ENCODE measurements at places on chromosomes 4 and X.

- peak; percentile 78 for DNase-seq
These were observed 119.5 kb upstream of the LIMCH1 start for GRCh38 chr4:41418444-41418843.

GRCh38 chrX:43860646-43861370, 21.4 kb downstream of the MAOB start:
- no peak for DNase-seq

DNA sequence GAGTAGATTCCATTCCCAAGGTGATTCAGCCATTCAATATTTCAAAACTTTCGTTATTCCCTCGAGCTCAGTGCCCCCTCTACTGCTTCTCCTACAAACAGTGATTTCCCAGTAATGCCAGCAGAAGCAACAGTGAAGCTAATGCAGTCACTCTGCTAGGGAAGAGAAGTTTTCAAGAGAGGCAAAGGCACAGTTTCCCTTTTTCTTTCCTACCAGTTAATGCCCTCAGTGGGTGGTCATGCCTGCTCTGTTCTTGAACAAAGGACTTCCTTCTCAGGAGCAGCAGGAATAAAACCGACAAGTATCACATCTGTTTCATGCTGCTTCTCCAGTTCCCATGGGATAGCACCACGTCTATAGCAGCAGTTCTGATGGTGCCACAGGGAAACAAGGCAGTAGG, 317.2 kb downstream of the TENM3 start:
- DNase-seq: no peak

- DNase-seq: no peak
These were observed 115.8 kb downstream of the CORIN start for GRCh38 chr4:47721892-47722575.

DNA sequence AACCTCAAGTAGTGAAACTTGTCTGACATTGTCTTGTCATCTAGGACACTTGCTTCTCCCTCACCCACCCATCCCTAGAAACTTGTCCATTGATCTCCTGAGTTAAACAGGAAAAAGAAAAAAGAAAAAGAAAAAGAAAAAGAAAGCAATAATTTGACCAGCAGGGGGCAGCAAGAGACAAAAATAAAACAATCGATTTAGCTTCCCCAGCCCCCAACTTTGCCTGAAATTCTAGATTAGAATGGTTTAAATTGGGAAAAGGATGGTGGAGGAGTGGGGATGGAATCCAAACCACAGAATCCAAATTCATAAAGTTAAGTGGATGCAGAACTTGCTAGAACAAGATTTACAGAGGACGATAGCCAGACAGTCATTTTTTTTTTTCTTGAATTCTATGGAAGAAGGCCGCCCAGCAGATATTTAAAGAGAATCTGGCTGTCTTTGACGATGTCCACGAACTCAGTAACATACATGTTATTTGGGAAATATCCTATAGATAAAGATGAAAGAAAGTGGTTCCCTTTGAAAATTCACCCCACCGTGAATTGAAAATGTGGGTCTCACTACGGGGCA, 282.9 kb downstream of the USP46 start:
- DNase-seq: peak; percentile 26

DNA sequence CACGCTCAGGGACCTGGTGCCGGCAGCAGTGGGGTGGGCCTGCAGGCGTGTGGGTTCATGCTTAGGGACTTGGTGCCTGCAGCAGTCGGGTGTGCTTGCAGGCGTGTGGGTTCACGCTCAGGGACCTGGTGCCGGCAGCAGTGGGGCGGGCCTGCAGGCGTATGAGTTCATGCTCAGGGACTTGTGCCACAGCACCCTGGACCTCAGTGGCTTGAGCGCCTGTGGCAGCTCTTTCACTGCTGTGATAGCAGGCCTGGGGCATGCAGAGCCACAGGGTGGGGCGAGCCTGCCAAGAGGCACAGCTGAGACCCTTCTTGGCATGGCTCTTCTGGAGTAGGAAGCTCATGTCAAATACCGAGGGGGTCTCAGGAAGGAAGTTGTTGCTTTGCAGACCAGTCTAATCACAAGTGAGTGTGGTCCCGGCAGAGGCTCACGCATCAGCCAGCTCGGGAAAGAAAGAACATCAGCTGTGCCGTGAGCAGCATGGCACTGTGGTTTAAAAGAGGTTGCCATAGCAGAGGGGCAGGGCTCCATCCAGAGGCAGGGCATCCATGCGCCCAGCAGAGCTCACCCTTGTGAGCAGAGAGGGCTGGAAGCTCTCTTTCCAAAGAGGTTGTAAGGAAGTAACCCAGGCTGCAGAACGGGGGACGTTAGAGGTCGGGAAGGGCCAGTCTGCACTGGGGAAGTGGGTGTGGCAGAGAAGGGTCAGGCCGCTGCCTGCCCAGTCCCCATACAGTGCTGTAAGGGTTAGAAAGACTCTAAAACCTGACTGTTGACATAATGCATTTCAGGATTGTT, 21.1 kb downstream of the PIGG start:
- DNase-seq: no peak

DNA sequence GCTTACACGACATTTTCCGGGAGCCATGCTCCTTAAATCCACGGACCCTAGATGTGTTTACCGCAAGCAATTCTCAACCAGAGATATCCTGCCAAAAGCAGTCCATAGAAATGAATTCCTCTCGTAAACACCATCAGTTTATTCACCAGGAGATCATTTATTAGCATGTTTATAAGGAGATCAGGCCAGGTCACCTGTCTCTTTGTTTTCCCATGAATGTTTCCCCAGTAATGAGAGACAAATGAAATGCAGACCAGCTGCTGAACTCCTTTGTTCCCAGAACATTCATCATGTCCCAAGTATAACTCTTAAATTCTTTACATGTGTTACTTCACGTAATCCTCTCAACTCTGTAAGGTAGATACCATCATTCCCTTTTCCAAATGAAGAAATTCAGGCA, 137.1 kb downstream of the DDX53 start:
- no peak for DNase-seq

DNA sequence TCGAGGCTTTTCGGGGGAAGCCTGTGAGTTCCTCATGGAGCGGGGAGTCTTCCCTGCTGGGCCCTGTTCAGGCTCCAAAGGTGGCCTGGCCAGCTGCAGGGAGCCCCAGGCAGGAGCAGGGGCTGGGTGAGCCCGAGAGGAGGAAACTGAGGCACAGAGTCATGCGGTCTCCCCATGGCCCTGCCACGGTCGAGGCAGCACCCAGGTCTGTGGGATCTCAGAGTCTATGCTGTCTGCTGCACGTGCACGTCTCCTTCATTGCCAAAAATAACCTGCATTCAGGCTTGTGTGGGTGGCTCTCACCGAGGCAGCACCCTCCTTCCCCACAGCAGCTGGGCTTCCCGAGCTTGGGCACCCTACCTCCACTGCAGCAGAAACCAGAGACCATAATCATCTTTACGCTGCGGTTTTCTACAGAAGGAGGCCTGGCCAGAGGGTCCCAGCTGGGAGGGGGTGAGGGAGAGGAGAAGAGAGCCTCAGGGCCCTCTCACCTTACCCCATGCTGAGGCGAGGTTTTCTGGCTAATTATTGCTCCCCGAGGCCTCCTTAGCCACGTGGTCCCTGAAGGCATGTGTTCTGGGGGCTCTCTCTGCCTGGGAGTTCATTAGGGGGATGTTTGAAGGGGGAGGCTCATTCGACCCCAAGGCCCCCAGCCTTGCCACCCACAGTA, 64.3 kb downstream of the CPZ start:
- DNase-seq: no peak

- DNase-seq: no peak
These were observed 82.4 kb upstream of the FAM9C start for GRCh38 chrX:13126775-13127174.

GRCh38 chrX:25851141-25851540, 287.0 kb upstream of the MAGEB18 start:
- DNase-seq: no peak

- DNase-seq: no peak
These were observed 1026.0 kb downstream of the ADGRL3 start for GRCh38 chr4:62226082-62226481.

DNA sequence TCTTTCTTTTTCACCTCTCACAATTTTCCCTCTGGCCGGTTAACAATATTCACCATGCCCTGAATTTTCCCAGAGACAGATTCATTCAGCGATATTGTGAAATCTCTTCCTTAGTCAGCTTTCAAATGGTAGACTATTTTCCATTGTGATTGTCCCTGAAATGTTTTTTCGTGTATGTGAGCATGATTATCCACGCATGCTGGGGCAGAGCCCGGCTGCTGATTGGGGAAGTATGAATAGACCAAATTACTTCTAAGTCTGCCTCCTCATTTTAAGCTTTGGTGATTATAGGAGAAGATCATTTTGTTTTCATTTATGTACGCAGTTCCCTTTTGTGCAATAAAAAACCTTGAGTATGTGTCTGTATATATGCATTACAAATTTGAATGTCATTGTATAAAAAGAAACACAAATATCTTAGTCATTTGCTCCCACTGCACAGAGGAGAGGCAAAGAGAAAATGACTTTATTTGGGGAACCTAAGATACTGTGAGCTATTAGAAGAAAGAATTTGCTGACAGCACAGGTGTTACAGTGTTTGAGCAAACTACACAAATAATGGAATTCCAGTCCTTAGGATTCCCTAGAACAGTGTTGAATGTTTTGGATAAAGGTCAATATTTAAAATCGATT, 11.3 kb downstream of the DTHD1 start:
- DNase-seq: no peak

DNA sequence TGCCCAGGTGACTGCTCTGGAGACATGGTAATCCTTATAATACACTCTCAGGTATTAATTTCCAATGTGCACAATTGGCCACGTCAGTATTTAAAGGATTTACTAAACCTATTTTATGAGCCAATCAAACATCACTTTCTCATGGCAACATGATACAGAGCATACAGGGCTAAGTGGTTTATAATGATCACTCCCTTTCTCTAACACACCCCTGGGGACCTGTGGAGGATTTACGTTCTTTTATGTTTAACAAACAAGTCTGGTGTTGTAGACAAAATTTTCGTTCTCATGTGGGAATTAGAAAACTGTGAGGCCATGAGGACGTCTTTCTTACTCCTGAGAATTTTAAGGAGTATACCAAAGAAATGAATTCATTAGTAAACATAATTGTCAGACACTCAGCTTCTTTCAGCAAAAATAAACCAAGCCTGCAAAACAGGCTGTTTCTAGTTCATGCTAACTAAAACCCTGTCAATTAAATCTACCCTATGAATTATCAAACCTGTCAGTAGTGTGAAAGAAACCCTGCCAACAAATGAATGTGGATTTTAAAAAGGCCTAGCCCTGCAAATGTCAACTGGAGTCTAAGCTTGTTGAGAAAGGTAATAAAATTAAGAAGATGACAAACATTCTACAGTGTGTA, 155.8 kb downstream of the PDGFC start:
- DNase-seq: no peak

DNA sequence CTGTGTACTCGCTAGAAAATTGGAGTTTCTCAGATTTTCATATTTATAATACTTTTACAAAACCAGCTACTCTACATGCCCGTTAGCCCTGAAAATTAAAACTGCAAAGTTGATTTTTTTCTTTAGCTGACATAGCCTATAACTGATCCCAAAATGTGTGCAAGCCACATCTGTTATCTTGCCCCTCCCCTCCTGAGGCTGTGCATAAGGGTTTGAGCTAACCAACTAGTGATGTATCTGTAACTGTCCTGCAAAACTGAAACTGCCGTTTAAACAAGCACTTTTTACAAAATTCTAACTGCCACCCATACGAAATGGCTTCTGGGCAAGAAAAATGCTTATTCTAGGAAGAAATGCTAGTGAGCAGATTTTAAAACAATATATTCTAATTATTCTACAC, 59.1 kb downstream of the EDNRA start:
- DNase-seq: no peak

GRCh38 chrX:118211891-118212816, 95.5 kb upstream of the KLHL13 start:
- DNase-seq: no peak

- no peak for DNase-seq
These were observed 41.7 kb downstream of the ATP8A1 start for GRCh38 chr4:42615131-42615763.

- DNase-seq: no peak
These were observed 110.8 kb downstream of the GBA3 start for GRCh38 chr4:22803512-22803911.

Measured in GM04504 (cell line).